ENCODE measurements at places on chromosomes 2 and 18. TPM values are rescaled to one million over a fixed set of nuclear protein-coding genes. Genes with fewer than 3 reads are reported as not detected.

CRYGD gene
- polyA plus RNA-seq: not detected

C2orf42 gene
- 30.7 TPM for polyA plus RNA-seq

SLC66A2 gene
- 30.3 TPM for polyA plus RNA-seq

CCDC68 gene
- not detected for polyA plus RNA-seq

HOXD9 gene
- polyA plus RNA-seq: not detected

IL18RAP gene
- 0.55 TPM for polyA plus RNA-seq

OSR1 gene
- not detected for polyA plus RNA-seq

LYPD1 gene
- not detected for polyA plus RNA-seq

CLEC4F gene
- polyA plus RNA-seq: not detected

Data from IgD-negative memory B cell (primary cell).